ENCODE measurements at places on chromosomes 13 and 19.
A peak's percentile ranks its signal among the peaks of the same experiment; 100 is the strongest.

- no peak for DNase-seq
Observed at GRCh38 chr13:47999973-48000372, 1.1 kb downstream of the SUCLA2 start.

- peak; percentile 39 for DNase-seq
Observed at GRCh38 chr19:46715975-46716671, 791 bp downstream of the PRKD2 start.

GRCh38 chr19:49937750-49938381 lies 8.6 kb upstream of the NUP62 start:
- DNase-seq: peak; percentile 82

GRCh38 chr19:1276628-1277022 lies 1.3 kb downstream of the FAM174C start:
- no peak for DNase-seq

DNA sequence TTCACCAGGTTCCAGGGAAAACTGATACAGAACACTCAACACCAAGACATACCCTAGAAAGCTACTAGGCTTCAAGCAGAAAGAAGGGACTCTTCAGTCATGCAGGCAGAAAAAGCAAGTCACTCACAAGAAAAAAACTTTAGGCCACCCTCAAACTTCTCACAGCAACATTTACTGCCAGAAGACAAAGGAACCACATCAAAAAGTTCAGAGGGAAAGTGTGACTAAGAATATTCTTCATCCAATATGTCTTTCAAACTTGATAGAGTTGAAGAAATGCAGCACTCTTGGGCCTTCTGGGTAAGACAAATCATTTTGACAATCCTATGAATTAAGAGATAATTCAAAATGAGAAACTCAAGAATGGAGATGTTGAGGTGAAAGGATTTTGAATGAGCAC lies 7.7 kb downstream of the DZIP1 start:
- DNase-seq: no peak

GRCh38 chr13:113630296-113630695 lies 27.7 kb downstream of the ATP4B start:
- no peak for DNase-seq

DNA sequence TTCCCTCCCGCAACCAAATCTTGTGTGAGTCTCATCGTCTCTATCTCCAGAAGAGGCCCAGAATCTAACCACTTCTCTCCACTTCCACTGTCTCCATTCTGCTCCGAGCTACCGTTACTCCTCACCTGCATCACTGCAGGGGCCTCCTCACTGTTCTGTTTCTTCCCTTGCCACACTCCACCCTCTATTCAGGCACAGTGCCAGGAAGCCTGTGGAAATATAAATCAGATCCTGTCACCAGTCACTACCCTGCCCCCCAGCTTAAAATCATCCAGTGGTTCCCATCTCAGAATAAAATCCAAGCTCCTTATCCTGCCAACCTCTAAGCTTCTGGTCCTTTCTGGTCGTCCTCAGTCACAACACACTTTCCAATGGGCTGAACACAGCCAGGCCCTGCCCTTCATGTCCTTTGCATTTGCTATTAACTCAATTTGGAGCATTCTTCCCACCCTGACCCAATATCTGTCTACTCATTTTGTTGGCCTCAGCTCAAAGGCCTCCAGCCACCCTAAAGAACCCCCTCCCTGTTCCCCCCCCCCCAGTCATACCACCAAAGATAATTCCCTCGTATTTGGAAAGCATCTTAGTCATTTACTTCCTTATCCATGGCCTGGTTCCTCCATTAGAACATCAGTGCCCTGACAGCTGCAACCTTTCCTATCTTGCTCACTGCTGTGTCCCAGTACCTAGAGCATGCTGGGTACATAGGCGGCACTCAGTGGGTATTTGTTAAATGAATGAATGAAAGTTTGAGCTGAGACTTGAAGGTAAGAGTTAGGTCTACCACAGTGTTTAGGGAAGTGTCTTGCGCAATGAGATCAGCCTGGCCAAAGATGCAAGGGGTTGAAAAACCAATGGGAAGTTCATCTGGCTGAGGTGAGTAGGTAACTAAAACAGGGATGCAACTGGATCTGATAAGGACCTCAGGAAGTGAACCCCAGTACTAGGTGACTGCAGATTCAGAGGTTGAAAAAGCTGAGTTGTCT lies 24.4 kb downstream of the ZNF175 start:
- no peak for DNase-seq
